A549 (cell line): ENCODE measurements at places on chromosomes 7 and 10.

- DNase-seq: no peak
These were observed 472.6 kb downstream of the XPNPEP1 start for GRCh38 chr10:109450702-109451101.

DNA sequence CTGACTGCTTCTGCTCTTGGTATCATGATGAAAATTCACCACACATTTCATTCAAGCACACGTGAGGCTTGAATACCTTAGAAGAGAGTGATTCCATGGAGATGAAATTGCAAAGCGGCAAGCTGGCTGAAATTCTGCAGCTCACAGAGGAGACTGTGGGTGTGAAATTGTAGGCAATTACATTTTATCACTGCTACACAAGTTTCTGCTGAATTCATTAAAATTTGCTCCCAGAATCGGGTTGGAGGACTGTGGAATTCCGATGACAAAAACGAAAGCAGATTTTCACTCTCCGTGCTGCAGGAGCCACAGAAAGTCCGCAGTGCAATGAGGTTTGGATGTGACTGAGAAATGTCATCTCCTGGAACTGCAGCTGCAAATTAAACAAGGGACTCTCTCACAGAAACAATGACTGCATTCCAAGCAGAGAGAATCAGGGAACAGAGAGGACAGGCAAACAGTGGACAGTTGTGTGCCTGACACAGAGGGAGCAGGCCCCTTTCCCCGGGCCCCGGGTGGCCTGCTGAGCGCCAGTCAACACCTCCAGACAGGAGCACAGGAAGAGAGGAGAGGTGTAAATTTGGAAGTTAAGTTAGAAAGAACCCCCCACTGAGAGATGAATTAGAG is 109.1 kb downstream of the C10orf90 start:
- no peak for DNase-seq

GRCh38 chr10:12784646-12785045 is 216.9 kb downstream of the CCDC3 start:
- DNase-seq: no peak

DNA sequence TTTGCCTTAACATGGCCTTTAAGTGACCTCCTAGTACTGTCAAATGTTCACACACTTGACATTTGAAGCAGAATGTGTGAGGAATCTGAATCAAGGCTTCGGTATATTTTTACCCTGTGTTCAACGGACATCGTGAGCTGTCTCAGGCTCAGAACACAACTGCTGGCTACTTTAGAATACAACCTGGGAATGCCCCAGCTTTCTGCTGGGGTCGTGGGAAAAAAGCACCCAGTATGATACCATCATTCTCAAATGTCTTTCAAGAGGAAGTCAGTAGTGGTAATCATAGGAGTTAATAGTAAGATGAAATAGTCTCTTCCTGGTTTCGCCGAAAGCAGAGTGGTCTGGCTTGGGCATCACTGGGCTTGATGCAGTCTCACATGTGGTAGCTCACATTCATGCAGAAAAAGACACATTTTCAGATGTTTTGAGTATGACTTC is 67.2 kb downstream of the CREB5 start:
- no peak for DNase-seq

- no peak for DNase-seq
These were observed 278.8 kb downstream of the CACNA2D1 start for GRCh38 chr7:82164813-82165212.
